Activated naive CD4-positive, alpha-beta T cell treated with anti-CD3 and anti-CD28 coated beads for 36 hours (primary cell): ENCODE measurements at places on chromosomes 7 and 10.

DNA sequence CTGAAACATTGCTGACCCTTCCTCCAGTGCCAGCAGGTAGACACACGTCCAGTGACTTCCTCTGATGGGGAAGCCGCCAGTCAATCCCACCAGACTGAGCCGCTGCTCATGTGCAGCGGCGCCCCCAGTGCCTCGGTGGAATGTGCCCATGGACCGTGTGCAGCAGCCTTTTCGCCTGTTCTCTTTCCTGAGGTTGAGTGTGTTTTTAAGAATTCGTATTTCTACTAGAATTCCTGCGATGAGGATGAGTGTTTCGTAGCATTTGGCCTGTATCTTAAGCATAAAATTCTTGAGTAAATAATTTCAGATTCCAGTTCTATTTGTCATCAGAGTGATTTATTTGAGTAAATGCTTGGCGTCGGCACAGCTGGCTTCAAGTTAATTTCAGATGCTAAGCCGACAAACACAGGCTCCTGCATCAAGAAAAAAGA, 35.4 kb downstream of the BNIP3 start:
- no peak for DNase-seq

DNA sequence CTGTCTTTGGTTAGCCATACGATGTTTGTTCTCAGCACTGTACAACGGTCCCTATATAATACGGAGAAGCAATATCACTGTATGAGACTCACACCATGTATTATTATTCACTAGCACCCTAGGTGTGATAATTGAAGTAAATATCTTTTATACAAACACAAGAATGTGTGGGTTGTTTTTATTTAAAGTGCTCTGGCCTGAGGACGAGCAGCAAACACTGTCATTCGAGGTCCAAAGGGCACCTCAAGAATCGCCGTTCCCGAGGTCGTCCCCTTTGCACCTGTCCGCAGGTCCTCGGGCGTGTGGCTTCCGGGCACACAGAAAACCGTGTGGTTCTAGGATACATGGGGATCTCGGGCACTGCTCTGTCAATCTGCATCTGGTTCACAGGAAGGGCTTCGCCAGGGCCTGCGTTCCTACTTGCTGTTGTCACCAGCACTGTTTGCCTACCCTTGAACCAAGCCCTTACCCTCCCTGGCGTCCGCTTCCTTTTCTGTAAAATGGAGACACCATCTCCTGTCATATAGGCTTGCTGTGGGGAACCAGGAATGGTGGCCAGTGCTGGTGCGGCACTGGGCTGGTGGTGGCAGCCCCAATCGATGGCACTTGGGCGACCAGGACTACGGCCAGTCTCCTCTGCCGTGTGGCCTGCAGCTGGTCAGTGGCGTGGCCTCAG, 28.5 kb upstream of the SH2B2 start:
- DNase-seq, result no peak

GRCh38 chr7:72058579-72058978, 353.6 kb downstream of the CALN1 start:
- DNase-seq, result no peak

DNA sequence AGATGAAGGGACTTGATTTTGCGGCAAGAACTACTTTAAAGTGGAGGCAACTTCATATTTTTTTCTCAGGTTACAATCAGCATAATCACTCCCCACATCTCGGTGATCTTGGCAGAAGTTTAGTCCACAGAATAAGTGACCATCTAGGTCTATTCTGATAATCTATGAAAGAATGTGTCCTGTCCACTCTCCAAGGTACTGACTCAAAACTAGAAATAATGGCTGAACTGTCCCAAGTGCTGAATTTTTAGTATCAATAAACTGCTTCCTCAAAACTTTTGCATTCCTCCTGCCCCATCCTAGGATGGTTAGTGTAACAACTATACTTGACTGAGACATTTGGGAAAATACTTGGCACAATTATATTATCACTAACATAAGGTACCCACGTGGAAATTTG, 10.9 kb upstream of the CHRM2 start:
- no peak for DNase-seq

DNA sequence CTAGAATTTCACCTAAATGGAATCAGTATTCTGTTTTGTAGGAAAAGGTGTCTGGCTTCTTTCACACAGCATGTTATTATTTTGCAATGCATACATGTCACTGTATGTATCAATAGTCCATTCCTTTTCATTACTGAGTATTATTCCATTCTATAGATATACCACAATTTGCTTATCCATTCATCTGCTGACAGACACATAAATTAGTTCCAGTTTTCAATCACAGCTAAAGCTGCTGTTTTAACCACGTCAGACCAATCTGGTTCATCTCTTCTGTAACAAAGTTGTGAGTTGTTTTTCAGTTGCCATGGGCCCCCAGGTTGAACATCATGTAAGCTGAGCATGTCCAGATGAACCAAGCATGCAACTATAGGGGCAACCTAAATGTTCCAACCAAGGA, 282.1 kb upstream of the MKLN1 start:
- no peak for DNase-seq

GRCh38 chr7:146826329-146826728, 709.7 kb downstream of the CNTNAP2 start:
- no peak for DNase-seq
